HS-5 (cell line): ENCODE measurements at places on chromosomes 16 and 17.

DNA sequence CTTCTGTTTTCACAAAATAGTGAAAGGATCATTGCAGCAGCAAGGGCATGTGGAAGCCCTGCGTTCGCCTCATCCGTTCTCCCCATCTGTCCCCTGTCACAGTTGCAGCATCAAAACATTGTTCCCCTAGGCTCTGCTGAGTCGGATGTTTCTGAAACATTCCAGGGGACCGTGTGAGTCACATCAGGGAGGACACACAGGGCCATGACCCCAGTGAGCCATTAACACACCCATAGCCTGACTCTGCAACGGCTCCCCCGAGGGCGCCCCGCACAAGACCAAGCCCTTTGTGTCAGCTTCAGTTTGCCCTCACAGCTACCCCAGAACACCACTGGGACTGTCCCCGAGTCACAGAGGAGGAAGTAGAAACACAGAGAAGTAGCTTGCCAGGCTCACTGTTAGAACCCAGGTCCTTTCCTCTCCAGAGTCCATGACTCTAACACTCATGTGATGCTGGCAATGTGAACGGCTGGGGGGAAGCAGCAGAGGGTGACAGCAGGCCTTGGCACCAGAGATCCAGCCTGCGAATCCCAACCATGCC lies 63.3 kb upstream of the HSBP1 start:
- DNase-seq: no peak

DNA sequence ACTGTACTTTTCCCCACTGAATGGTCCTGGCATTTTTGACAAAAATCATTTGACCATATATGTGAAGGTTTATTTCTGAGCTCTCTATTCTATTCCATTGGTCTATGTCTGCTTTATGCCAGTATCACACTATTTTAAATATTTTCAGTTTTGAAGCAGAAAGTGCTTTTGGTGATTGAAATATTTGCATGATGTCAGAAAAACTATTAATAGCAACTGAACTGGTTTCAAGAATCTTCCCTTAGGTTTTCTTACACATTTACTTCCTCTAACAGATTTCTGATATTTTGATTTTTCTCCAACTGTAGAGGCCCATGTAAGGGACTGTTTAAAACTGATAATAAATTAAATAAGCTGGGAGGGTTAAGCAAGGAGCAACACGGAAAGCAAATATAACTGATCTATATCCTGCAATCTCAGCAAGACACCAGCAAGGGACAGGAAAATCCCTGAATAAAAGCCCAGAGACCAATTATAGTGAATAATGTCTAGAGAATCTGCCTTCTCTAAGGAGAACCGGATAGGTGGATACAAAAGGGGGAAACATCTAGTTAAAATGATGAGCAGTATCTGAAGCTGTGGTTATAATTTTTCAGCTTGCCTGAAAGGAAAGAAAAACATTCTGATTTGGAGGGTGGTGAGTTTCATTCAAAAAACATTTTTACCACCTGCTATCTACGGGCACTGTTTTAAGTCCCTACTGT lies 80.9 kb upstream of the STAC2 start:
- DNase-seq: no peak

DNA sequence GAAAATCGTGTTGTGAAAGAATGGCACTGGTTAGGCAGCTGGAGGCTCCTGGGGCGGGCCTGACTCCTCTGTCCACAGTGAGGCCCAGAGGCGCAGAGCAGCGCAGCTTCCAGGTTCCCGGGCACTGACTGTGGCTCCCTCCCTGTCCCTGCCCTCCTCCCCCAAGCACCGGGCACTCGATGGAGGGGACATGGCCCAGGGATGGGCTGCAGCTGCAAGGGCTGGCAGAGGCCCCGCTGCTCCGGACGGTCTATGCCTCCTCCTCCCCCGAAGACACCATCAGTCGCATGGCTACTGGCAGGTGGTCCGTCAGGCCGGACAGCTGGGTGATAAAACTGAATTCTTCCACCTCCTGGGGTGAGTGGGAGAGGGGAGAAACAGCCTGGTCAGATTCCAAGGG lies 50.1 kb downstream of the PRMT7 start:
- DNase-seq: no peak

- DNase-seq: no peak
Observed at GRCh38 chr17:7095625-7096024, 15.6 kb upstream of the CLEC10A start.

- DNase-seq: no peak
Observed at GRCh38 chr17:81906476-81907218, 4.6 kb downstream of the PCYT2 start.

DNA sequence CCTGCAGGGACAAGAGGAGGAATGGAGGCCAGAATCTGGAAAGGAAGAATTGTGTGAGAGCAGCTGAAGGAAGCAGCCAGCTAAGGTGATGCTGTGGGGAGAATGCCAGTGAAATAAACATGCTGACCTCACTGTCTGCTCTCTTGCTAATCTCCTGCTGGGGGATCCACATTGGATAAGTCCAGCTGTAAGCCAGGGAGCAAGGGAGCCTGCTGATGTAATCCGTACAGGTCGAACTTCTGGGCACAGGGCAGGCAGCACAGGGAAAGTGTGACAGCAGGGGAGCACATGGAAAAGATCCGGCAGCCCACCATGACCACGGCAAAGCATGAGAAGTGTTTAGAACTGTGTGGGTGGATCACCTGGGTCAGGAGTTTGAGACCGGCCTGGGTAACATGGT lies 7.5 kb upstream of the XPO6 start:
- no peak for DNase-seq

GRCh38 chr17:14940938-14941265 lies 324.2 kb downstream of the PMP22 start:
- peak; percentile 57 for DNase-seq

DNA sequence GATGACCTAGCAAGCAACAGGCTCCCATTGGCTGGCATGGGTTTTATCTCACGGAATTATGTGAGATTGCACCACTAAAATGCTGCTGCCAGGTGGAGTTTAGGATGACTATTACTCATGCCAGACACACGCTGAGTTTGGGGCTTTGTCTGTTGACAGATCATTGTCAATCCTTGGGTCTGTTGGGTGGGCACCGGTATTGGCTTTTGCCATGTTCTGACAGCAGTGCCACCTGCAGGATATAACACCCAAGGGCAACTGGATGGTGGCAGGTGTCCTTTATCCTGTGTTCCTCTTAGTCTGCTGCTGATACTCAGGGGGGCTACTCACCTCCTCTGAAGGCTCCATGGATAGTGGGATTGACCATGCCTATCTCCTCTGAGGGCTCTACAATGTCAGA lies 221.6 kb upstream of the DYNLRB2 start:
- no peak for DNase-seq

DNA sequence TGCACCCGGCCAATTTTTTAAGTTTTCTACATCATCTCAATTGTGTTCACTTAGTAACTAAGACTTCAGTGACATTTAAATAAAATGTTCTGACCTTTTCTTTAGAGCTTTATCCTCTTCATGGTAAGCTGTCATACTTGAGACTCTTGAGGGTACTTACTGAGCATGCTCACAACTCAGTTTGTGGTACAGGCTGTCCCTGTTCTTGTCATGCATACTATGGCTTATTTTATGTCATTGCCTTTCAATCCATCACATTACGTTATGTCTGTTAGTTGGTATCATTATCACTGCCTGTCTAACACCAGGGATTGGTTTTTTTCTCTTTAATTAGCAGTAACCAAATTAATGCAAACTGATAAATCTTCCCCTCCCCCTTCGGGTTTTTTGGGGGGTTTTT lies 41.9 kb upstream of the RHBDL3 start:
- no peak for DNase-seq

DNA sequence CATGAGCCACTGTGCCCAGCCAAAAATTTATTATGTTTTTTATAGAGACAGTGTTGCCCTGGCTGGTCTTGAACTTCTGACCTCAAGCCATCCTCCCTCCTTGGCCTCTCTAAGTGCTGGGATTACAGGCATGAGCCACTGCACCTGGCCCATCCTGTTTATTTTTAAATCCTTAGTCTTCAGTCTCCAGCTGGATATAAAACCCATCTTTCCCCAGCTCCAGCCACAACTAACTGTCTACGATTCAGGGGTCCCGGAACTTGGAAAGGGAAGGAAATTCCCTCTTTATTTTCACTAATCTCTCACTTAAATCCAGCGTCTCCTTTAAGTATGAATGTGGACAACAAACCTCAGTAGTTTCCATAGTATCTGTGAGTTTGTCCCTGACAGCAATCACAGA lies 62.2 kb downstream of the IQCK start:
- DNase-seq: no peak

GRCh38 chr17:34755981-34756636 lies 176.7 kb downstream of the TMEM132E start:
- DNase-seq: no peak

DNA sequence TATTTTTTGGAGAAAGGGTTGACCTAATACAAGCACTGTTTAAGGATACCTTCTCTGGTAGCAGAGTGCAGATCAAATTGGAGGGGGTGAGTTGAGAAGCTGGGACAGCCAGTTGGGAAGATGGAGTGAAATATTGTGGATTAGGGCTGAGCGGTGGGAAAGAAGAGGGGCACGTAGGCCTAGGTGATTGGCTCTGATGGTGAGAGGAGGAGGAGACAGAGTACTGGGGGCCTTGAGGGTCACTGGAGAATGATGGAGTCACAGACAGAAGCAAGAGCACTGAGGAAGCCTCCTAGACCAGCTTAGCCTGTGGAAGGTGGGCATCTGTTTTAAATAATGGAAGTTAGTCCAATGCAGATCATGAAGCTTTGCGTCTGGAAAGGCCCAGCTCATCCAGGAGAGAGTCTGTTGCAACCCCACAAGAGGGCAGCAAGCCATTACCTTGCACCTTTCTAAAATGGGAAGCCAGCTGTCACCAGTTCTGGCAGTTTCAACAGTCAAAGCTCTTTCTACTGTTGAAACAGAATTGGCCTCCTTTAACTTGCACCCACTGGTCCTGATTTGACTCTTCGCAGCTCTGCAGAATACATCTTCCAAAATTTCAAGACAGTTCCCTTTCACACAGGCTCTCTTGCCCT lies 11.8 kb downstream of the SLC9A5 start:
- DNase-seq: no peak

DNA sequence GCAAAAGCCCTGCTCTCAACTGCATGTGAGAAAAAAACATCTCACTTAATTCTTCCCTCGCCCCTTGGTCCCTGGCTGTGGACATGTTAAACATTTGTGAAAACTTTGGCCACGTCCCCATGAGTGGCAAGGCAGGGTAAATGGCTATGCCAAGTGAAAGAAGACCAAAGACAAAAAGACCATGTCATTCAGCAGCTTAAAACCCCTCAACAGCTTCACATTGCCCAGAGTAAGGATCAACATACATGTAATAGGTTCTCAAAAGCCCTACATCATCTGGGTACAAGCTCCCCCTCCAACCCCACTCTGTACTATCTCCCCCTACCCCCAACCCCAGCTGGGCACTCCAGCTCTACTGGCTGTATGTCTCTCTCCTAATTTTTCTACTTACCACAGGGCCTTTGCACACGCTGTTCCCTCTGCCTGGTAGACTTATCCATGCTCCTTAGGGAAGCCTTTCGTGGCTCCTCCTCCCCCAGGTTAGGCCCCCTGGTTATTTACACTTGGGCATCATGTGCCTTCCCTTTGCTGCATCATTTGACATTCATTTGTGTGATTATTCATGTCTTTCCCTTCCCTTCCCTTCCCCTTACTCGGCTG lies 75.7 kb downstream of the NDE1 start:
- no peak for DNase-seq

- no peak for DNase-seq
Observed at GRCh38 chr16:65601781-65602180, 479.9 kb upstream of the CDH11 start.

DNA sequence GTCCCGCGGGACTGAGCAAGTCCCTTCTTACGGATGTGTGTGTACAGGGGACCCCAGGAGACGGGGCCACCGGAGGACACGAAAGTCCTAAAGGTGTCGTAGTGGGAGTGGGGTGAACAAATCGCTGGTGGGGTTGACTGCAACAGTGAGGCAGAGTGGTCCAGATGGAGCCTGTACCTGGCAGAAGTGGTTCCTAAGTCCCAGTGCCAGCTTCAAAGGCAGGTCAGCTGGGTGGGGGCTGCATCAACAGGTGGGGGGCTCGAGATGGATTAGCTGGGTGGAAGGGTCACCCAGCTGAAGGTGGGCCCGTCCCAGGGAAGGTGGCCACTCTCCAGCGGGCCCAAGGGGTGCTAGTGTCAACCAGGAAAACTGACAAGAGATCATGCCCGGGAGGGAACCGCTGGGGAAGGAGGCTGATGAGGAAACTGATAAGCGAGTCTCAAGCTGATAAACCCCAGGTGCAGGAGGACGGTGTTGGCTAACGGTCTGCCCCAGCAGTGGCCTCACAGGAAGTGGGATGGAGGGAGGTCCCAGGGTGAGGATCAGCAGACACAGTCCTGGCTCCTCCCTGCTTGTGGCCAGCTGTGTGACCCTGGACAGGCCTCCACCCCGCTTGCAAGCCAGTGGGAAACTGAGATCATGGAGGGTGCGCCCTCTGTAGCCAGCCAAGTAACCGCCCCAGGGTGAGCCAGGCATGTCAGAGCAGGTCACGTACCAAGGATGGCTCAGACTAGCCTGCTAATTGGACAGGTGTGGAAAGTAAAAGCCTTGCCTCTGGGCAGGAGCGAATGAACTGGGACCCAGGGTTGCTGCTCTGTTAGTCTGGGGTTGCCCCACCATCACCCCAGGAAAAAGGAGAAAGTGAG lies 1.0 kb downstream of the ORAI3 start:
- peak; percentile 68 for DNase-seq

DNA sequence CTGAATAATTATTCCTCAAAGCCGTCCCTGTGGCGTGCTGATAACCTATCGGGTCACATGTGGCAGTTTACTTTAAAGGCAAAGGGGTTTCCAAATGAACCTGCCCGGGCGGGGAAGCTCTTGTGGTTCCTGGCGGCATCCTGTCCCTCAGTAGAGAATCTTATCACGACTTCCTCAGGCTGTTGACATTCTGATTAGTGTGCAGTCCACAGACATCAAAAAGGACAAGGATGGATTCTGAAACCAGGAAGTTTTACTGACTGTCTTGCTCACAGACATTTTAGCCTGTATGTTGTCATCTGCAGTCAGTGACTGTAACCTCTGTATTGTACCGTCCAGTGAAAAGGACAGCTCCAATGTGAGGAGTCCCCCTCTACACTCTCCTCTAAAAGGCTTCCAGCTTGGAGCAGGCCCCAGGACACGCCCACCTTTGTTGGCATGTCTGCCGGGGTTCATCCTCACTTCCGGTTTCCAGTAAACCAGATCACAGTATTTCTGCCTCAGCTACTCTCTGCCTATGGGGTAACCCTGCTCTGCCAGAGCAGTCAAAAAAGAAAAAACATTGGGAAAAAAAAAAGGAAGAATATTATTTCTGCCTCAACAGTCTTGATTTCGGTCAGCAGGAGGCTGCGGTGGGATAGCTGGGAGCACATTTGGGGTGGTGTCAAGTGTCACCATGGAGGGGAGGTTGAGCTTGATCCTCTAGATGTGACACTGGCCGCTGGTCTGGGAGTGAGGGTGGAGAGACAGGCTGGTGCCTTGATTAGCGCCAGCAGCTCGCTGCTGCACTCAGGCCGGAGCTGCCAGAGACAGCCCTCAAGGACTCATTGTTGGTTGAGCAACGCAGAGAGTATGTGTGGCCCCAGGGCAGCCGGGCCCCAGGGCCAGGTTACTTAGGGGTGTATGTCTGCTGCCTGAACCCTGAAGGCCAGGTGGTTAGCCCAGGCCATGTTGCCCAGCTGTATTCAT lies 89.0 kb upstream of the DNAH17 start:
- DNase-seq: no peak

- no peak for DNase-seq
Observed at GRCh38 chr17:39562395-39562794, 45.3 kb downstream of the NEUROD2 start.

- DNase-seq: no peak
Observed at GRCh38 chr17:81117672-81118198, 47.6 kb upstream of the PVALEF start.
